Occipital lobe (tissue), 3 donors: ENCODE measurements at places on chromosomes 2 and 18.

- no peak for DNase-seq
These were observed 260.0 kb downstream of the NAPG start for GRCh38 chr18:10785798-10786197.

DNA sequence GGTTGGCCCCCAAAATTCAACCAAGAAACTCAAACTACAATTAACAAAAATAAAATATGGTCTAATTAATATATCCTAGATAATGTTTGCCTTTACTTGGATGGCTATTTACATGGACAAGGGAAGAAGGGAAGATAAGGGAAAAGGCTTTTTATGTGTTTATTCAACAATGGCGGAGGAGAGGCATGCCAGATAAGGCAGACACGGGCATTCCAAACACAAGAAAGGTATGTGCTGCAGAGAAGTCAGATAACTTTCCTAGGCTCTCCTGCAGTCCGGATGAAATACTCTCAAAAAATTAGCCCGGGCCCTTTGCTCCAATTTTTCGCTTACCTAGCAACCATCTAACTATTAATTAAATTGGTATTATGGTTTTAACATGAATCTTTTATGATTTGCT, 5.1 kb upstream of the TTR start:
- DNase-seq: no peak

DNA sequence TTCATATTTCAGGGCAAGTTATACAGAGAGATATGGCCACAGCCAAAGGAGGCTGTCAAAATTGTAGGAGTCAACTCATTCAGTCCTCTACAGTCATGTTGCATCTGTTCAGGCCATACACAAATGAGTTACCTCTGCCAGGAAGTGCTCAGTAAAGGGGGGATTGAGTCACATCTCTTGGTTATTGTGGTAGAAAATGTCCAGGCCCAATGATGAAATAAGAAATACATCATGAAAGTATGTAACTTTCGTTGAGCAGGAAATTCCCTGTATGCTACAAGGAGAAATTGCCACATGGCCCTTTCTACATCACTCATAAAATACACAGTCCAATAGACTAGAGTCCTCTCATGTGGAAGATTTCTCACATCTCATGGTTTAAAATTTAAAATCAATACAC, 103.9 kb upstream of the COL3A1 start:
- DNase-seq: no peak

- no peak for DNase-seq
These were observed 15.6 kb upstream of the SCN3A start for GRCh38 chr2:165219481-165219880.

- no peak for DNase-seq
These were observed 134.8 kb downstream of the DDX1 start for GRCh38 chr2:15726321-15727057.
